ENCODE measurements at places on chromosomes 6 and 20.

DNA sequence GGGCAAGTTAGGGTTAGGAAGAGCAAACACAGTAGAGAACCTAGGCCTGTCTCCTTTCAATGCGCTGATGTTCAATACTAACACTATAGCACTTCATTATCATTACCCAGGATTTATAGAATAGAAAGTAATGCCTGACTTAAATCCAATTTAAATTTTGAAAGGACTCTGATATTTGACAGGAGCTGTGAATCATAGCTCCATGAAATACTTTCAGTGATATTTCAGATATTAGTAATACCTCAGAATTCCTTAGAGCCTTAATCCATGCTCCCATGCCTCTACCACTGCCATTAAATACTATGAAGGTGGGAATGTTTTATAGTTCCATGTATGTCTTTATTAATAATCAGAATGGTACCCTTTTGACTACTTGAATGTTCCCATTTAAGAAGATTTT is 530.2 kb downstream of the BCKDHB start:
- DNase-seq, result no peak

DNA sequence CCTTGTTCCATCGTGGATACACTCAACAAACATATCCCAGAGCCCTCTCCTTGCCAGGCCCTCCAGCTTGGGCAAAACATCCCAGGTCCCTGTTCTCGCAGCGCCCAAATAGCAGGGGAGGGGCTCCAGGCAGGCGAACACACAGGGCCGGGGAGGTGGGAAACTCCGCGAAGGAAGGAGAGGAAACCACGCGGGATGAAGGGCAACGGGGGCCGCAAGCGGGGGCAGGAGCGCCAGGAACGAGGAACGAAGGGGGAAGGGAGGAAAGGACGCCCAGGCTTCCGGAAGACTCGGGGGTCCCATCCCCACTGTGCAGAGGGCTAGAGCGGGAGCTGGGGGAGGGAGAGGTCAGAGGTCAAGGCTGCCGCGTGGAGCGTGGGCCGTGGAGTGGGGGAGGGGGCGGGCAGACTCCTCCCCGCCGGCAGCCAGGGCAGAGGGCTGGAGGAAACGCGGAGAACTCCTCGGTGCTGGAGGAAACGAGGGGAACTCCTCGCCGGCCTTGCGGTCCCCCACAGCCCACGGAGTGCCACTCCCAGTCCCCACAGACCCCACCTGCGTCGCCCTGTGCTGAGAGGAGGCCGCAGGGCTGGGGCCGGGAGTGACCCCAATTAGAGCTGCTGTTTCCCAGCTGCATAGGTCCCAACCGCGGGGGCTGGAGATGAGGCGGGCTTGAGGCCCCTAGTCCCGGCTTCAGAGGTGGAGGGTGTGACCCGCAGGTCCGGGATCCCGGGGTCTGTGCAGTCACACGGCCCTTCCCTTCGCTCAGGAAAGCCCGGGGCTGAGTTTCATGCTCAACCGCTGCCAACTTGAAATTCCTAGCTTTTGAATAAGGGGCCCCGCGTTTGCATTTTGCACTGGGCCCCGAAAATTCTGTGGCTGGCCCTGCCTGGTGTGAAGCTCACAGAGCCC is 1.2 kb upstream of the RBM38 start:
- DNase-seq, result no peak

DNA sequence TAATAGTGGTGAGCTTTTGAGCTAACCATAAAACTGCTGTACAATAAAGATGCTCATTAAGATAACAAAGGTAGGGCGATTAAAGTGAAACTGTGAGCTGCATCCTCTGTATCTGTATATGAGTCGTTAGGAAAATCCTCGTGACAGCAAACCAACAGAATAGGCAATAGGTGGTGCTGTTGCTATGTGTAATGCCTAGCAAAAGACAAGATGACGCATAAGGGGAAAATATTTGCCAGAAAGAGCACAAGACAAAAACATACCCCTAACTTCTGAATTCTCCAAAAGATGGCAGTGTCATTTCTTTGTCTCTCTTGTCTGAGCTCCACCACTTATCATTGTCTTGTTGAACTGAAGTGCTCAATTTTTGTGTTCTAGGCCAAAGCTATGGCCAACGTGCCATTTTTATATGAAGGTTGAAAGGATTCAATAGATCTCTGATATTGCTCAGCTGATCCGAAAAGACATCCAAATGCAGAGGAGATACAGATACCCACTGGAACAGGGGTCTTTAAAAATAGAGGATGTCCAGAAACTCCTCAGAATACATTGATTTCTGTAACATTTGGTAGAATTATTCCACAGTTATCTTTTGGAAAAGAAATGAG is 56.3 kb upstream of the ANKEF1 start:
- no peak for DNase-seq

DNA sequence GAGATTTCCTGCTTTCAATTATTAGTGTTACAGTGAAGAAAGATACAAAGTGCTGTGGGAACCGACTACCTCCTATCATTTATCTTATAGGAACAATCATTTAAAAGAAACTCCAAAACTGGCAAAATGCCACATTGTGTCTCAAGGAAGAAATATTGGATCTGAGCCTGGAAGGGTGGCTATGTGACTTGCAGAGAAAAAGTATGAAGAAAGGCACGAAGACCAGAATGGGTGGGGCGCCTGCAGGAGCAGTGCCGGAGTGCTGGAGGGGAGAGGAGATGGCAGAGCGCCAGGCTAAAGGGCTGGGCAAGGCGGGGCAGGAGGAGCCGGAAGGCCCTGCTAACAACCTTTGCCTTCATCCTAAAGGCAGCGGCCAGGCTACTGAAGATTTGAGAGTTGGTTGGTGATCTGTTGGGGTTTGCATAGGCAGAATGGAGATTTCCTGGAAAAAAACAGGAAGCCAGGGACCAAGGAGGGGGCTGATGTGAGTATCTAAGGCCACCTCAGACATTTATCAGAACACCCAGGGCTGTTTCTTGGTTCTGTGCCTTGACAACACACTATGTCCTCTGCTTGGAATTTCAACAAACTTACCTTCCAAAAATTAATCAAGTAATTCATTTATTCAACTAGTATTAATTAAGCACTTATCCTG is 125.6 kb downstream of the MAFB start:
- DNase-seq, result no peak

DNA sequence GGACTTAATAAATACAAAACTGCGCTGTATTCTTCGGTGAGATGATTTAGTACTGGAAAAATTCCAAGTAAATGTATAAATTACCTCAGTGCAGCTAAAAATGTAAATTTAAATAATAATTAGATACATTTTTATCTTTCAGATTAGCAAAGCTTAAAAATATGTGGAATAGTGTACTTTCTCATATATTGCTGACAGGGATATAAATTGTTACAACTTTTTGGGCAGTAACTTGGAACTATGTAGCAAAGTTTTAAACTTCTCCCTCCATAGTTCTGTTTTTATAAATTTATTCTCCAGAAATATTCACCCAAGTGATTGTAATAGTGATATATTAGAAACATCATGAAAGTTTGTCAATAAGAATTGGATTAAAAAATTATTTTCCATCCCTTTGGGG is 384.6 kb upstream of the CITED2 start:
- DNase-seq, result no peak

DNA sequence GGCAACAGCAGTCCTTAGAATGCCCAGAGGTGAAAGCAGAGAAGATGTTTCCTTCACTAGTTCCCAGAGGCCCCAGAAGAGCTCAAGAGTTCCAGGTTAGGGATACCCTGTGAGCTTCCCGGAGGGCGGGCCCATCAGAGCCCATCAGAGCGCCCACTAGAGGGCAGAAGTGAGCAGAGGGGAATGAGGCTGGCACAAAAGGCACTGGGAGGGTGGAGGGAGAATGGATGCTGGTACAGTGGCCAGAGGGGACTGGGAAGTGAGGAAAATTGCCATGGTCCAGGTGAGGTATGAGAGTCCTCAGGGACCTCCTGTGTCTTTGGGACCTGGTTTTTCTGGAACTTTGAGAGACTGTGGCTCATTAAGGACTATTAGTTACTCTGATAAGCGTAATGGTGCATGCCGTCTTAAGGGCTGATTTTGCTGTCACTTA is 57.3 kb downstream of the LINC00237 start:
- peak; percentile 41 for DNase-seq

DNA sequence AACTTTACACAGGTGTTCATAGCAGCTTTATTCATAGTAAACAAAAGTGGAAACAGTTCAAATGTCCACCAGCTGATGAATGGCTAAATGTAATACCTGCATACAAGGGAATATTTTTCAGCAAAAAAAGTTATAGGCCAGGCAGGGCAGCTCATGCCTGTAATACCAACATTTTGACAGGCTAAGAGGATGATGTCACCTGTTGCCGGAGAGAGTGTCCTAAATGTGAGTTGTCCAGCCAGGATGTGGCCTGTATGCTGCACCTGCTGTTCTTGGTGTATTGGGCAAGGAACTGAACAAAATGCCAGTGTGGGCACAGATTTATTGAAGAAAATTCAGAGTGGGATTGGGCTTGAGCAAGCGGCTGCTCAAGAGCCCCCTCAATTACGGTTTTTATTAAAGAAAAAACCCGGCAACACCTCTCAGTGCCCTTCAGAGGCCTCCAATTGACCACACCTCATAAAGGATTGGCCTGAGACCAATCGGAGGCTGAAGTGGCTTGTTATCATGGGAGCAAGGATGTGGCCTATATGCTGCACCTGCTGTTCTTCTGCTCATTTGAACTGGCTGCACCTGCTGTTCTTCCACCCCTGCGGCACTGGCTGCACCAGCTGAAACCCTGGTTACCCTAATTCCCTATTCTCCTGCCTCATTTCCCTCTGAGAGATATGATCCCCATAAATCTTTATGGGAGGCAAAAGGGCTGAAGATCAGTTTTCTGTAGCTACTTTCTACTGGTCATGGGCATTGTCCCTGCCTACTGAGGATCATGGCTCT is 164.3 kb upstream of the PROKR2 start:
- DNase-seq, result no peak

DNA sequence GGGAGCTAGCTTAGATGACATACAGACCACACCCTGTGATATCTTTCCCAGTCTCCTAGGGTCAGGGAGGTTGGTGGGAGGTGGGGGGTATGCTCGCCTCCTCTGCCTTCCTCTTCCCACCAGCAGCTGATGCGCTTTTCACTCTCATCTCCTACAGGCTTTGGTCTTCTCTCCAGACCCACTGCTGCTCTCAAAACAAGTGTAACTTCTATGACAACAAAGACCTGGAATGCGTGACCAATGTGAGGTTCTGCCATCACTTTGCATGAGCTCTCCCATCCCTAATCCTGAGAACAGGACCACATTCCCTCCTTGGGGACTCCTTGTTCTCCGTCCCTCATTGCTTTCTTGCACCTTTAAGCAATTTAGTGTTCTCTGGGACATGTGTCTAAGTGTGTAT is 2.7 kb downstream of the CTSA start:
- no peak for DNase-seq

DNA sequence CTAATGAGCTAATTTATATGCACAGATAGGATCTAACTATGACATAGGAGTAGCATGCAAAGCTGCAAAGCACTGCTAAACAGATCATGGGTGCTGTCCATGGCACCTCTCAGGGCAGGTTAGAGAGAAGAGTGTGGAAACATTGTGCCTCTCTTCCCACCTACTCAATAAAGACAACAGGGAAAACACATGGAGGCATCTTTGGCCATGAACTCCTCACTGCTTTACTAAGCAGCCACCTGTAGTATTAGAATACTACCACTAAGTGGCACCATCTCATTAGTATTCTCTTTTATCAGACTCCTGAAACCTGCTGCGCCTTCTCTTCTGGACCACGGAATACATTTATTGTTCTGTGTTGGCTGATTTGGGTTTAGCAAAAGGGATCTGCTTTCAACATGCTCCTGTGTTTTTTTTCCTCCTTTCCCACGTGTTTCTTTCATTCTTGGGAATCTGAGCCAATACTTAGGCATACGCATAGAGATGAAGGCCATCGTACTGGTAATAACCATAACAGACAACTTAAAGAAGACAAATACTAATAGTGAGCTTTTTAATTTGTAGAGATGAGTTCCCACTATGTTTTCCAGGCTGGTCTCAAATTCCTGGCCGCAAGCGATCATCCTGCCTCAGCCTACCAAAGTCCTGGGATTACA is 9.4 kb upstream of the HDDC2 start:
- no peak for DNase-seq

DNA sequence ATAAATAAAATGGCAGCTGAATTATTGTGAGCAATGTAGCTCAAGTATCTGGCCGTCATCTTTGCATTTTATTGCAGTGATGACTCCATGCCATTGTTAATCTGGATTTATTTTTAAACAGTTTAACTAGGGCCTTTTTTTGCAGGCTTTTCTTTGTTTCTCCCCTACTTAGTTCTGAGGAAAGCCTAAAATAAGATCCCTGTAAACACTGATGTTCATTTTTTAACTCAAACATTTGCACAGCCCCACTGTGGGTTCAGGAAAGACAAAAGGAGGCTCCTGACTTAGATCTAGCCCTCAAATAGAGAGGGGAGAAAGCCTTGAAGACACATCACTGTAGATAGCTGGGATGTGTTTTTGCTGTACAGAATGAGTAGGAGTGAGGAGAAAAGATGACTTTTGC is 69.2 kb downstream of the PLEKHG1 start:
- no peak for DNase-seq

GRCh38 chr20:60123096-60123495 is 164.9 kb downstream of the CDH26 start:
- no peak for DNase-seq

GRCh38 chr20:49445176-49445575 is 37.3 kb downstream of the KCNB1 start:
- no peak for DNase-seq

GRCh38 chr6:43758617-43759050 is 11.4 kb upstream of the VEGFA start:
- DNase-seq, result no peak

GRCh38 chr20:48467622-48468021 is 360.2 kb downstream of the PREX1 start:
- no peak for DNase-seq
